Spleen (tissue), 13 donors: ENCODE measurements at places on chromosomes 7 and 10.

DNA sequence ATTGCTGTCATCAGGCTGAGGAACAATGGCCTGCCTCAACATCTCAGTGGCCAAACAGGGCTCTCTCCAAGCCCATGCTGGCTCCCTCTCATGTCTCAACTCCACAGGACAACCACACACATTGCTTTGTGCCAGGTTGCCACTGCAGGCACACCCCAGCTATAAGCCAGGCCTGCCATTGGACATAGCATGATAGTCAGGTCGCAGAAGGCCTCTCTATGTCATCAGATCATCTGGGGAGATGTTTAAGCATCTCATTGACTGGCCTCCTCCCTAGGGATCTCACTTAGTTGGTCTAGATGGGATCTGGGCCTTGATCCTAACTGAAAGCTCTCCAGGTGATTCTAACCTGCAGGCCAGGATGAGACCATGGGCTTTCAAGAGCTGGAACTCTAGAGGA lies 257.2 kb downstream of the GRID1 start:
- DNase-seq = peak; percentile 21

DNA sequence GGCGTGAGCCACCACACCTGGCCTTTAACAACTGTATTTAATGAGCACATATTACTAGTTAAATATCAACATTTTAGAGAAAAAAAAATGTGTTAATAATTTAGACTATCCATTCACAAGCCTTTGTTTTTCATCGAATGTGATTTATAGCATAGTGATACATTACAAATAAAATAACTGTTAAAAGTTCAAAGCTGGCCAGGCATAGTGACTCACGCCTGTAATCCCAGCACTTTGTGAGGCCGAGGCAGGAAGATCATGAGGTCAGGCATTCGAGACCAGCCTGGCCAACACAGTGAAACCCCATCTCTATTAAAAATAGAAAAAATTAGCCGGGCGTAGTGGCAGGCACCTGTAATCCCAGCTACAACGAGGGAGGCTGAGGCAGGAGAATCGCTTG lies 72.7 kb downstream of the HACD1 start:
- no peak for DNase-seq

DNA sequence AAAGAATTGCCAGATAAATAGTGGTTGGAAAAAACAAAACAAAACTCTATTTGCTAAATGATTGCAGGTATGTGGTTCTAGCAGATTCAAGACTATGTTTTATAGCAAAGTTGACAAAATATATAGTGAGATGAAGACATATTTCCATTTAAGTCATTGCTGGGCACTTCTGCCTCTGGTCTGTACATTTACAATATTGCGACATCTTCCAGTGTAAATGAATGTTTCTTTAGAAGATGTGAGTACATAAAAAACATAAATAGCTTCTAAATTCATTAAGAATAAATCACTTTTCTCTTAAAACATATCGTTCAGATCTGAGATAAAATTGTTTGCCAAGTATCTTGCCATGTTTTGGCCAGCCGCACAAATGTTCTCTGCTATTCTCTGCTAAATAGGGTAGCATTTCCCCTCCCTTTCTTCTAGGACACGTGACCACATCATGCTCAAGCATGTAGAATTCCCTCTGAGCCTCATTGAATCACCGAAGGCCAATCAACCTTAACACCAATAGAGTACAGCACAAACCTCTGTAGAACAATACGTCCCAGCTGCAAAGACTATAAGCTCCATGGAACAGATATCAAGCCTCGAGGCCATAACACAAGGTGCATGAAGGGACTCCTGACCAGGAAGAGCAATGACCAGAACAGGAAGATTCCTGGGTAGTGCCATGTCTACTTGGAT lies 1173.3 kb downstream of the GATA3 start:
- DNase-seq = no peak

DNA sequence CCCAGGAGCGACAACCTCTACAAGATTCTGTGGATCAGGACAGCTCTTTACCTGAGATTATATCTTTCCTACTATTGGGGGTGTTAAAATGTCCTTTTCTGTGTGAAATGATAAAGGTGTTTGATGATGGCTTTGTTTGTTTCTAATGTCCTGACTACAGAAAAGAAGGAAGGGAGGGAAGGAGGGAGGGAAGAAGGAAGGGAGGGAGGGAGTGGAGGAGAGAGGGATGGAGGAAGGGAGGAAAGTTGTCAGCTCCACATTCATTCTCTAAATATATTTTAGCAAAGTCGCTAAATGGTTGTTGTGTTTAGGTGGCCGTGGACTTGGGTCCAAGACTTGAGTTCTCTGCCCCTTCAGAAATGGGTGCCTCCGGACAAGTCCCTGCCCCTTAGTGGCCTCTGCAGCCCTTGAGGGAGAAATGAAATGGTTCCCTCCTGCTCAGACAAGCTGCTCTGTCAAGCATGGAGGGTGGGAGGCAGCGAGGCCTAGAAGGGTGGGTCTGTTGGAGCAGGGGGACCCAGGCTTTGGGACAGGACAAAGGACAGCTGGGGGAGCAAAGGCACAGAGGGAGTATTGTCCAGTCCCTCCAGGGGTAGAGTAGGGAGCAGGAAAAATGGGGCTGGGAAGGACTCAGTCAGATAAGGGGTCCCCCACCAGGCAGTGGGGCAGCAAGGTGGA lies 4.4 kb downstream of the RGS10 start:
- DNase-seq = no peak

GRCh38 chr7:154871507-154871906 lies 131.4 kb downstream of the PAXIP1 start:
- peak; percentile 21 for DNase-seq

DNA sequence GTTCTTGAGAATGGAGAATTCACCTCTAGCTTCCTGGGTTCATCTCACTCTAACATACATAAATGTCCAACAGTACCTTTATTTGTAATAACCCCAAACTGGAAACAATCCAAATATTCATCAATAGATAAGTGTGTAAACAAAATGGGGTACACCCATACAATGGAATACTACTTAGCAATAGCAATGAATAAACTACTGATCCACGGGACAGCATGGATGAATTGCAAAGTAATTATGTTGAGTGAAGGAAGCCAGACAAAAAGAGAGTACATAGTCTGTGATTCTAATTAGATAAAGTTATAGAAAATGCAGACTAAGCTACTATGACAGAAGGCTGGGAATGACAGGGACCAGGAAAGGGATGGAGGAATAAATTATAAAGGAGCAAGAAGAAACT lies 391.3 kb downstream of the CCSER2 start:
- DNase-seq = no peak

- DNase-seq = no peak
These were observed 166.3 kb upstream of the GRM3 start for GRCh38 chr7:86477343-86477935.

- DNase-seq = no peak
These were observed 565 bp downstream of the ATP5MK start for GRCh38 chr10:103395754-103396066.

DNA sequence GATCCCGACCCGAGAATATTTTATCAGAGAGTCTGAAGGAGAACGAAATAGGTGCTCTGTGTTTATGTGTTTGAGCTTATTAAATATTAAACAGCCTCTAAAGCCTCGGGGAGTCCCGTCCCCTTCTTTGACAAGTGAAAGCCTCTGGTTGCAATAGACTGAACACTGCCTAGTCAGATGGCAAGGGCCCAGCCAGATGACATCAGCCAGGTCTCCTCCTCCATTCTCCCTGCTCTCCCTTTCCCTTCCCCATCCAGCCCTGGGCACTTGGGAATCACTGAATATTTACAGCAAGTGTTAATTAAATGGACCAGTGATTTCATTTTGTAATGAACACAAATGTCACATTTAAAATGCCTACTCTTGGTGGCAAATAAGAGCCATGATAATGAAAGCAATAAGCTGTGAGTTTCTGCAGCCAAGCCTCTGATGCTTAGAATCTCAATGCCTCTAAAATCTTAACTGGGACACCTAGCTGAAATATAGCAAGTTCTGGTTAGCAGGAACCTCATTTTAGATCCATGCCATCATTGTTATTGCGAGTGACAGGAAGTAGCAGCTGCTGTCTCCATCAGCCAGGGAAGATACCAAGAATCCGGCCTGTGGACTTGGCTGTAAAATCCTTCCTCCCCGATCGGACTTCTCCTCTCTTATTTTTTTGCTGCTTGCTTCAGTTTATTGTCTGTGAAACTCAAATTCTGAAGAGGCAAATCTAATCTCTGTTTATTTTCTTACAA lies 202.1 kb downstream of the PRPF18 start:
- no peak for DNase-seq

DNA sequence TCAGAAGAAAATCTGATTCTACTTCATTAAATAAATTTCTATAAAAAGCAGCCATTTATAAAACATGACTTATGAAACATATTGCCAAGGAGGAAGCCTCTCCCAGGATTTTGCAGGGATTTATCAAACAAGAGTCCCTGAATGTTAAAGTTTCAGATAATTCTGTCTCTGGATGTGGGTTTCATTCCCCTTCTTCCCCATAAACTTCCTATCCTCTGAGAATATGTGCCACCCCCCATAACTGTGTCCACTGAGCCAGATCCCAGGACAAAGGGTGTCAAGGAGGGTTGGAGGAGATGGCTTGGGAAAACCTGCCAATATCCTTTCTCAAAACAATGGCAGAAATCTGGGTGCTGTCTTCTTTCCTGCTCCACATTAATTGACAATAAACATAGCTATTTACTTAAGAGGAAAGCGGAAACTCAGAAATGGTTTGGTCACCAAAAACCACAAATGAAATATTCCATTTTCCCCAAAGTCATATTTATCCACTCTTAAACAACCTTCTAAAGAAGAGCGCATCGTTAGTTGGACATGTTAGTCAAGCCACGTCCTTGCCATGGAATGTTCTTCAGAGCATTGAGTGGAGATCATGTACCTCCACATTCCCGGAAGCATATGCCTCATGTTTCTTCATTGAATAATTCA lies 54.3 kb upstream of the AKR1E2 start:
- DNase-seq = no peak

DNA sequence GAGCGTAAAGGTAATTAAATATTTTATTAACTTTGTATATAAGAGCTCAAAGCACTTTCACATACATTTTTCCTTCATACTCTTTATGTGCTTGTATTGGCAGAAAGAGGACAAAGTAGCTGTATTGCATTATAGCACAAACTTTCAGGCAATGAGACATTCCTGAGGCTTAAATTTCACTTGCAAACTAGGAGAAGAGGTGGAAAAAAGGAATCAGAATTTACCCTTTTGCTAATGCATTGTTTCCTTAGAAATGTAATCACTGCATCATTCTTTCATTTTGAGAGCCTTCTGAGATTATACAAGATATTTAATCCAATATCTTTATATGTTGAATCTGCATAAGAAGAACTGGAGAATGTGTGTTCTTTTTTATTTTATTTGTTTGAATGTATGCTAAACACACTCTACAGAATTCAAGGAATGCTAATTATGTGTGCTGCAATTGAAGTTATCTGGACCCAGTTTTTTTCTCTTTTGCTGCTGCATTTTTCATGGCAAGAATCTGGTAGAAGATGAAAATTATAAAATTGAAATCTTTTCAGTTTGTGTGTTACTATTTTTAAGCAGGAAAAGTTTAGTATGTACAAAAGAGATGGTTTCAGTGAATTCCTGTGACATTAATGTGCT lies 185.1 kb downstream of the NXPH1 start:
- no peak for DNase-seq

GRCh38 chr10:90966146-90966545 lies 45.3 kb upstream of the ANKRD1 start:
- no peak for DNase-seq

DNA sequence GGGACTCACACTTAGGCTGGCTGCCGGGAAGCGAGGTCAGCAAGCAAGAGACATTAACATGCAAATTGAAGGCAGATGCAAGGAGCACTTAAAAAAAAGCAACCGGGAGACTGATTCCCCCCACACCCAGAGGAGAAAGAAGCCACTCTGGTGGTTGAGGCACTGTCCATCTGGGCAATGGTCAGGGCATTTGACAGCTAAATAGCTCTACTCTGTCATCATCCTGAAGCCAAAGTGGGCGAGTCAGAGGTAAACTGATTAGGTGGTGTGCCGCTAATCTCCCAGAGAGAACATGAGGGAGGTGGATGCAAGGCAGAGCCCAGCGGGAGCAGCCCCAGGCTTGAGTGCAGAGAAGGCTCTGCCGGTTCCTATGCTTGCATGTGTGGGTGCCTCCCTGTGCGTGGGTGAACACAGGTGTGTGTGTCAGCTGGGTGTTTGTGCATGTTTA lies 100.6 kb downstream of the PLXNA4 start:
- DNase-seq = no peak

DNA sequence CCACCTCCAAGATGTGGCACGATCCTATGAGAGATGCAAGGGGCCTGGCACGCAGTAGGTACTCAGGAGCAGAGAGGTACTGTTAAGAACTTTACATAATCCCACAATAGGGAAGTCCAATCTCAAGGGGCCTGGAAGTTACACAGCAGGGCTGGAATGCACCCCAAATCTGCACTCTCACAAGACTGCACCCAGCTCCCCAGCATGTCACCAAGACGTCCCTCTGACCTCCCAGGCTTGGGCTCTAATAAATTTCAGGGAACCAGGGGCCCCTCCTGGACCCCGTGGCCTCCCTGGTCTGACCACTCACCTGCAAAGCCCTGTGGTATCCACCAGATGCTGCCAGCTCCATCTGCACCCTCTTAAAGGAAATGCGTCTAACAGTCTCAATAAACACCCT lies 94.9 kb downstream of the OAT start:
- DNase-seq = peak; percentile 32

DNA sequence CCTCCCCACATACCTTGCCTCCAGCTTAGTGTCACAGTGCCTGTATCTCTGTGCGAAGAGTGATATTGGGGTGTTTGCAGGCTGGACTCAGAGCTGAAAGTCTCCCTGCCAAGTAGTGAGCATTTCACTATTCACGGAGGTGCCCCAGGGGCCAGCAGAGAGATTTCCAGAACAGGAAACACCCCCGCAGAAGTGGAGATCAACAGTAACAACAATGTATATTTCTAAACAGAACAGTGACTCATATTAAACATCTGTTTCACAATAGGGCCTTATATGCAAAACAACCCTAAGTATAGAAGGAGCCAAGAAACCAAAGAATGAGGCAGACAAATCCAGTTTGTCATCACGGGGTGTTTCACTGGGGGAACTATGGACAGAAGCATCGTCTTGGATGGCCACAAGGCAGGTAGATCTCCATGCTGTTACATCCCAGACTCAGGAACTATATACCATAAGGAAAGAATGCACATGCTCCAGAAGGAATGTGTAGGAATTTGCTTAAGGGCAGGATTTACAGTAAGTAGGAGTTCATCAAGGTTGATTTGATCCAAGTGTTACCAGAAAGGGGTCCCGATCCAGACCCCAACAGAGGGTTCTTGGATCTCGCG lies 29.3 kb upstream of the CCL24 start:
- DNase-seq = no peak

GRCh38 chr7:32048970-32049491 lies 21.2 kb downstream of the PDE1C start:
- no peak for DNase-seq
